Stimulated activated CD4-positive, alpha-beta T cell treated with anti-CD3 and anti-CD28 coated beads, Interleukin-1b, Interleukin-23, amount 100 ng/mL, for 4 hours (primary cell): ENCODE measurements at places on chromosomes 6 and 20.

- DNase-seq: no peak
Measured at GRCh38 chr6:48866682-48867081, 596.4 kb downstream of the MMUT start.

DNA sequence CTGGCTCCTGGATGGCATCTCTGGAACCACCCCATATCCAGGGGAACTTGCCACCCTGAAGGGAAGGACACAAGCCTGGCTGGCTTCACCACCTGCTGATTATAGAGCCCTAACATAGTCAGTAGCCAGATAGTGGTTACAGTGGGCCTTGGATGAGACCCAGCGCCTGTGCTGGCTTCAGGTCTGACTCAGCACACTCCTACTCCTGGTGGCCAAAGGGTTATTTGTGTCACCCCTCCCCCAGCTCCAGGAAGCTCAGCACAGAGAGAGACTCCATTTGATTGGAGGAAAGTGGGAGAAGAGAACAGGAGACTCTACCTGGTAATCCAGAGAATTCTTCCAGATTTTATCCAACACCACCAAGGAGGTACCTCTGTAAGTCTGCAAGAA lies 12.8 kb downstream of the SNX14 start:
- DNase-seq: no peak

DNA sequence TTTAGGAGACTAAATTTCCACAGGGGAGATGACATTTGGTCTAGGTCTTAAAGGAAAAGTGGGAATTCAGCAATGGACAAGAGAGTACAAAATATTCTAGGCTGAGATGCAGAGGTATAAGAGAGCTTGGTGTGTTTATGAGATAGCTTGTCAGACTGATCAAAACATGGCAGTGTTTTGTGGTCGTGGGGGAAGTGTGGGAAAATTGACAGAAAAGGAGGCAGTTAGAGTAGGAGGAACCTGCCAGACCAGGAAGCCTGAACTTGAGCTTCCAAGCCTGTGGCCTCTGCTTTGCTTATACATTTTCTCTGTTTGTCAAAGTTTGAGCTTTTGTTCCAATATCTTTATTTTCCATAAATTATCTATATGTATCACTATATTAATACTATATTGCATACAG lies 69.5 kb upstream of the MAP3K7 start:
- no peak for DNase-seq

GRCh38 chr6:82085701-82086100 lies 161.8 kb downstream of the IBTK start:
- no peak for DNase-seq
